ENCODE measurements at places on chromosomes 3 and 15.

DNA sequence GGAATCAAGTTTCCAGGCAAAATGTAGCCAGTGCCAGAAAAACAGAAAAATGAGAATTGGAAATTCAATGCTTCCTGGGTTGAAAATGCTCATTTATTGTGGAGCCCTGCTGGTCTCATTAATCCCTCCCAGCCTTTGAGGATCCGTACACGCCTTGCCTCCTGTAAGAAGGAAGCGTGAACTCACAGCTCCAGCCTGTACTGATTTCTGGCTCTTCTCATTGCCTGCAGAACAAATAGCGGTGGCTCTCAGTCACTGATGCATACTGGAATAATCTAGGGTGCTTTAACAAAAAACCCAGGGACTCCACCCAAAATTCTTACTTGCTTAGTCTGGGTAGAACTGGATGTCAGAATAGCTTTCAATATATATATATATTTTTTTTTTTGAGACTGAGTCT, 29.3 kb upstream of the SLC24A5 start:
- DNase-seq: no peak

DNA sequence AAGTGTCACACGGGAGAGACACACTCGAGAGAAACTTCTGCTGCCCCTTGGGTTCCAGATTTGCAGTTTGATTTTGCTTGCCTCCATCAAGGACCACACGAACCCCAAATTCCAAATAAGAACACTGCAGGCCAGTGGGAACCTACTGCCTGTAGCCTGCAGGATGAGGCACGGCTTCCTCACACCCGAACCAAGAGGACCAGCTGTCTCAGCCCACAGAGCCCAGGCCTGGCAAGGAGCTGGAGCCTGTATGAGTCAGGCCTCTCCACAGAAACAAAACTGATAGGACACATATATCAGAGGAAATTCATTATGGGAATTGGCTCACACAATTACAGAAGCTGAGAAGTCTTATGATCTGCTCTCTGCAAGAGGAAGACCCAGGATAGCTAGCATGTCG, 188.1 kb upstream of the NSMCE3 start:
- DNase-seq: no peak

GRCh38 chr3:100047455-100048141, 66.7 kb downstream of the FILIP1L start:
- DNase-seq: no peak

- DNase-seq: no peak
Observed at GRCh38 chr3:55546866-55547669, 60.0 kb upstream of the WNT5A start.

DNA sequence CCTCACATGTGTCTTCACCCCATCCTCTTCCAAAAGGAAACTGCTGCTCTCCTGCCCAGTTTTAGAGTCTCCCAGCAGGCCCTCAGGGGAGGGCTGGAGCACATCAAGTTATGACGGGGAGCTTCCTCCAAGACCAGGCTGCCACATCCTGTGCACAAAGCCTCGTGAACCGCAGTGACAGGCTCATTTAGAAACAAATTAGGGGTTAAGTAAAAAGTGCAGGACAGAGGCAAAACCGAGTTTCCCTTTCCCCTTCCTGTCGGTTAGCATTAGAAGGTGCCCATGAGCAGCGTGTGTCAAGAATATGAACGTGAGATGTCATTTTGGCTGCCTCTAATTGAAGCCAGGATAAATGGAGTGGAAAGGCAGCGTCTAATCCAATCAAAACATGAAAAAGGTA, 199.7 kb downstream of the ARRDC4 start:
- no peak for DNase-seq

DNA sequence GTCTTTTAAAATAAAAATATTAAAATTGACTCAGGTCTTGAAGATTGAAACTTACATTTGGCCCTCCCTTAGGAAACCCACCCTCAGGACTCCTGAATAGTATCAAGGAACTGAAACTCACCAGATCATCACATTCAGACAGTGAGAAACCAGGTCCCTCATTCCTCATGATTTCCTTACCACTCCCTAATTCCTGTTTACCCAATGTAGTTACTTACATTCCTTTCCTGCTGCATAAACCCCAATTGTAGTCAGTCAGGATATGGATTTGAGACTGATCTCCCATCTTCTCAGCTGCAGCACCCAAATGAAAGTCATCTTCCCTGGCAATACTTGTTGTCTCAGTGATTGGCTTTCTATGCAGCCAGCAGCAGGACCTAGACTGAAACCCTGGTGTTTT, 8.6 kb downstream of the ATP13A4 start:
- DNase-seq: no peak

- DNase-seq: no peak
Observed at GRCh38 chr3:177589041-177589650, 391.9 kb upstream of the TBL1XR1 start.

- no peak for DNase-seq
Observed at GRCh38 chr15:84835661-84836337, 18.6 kb downstream of the ALPK3 start.

GRCh38 chr3:45807133-45807532, 10.8 kb upstream of the SLC6A20 start:
- no peak for DNase-seq

DNA sequence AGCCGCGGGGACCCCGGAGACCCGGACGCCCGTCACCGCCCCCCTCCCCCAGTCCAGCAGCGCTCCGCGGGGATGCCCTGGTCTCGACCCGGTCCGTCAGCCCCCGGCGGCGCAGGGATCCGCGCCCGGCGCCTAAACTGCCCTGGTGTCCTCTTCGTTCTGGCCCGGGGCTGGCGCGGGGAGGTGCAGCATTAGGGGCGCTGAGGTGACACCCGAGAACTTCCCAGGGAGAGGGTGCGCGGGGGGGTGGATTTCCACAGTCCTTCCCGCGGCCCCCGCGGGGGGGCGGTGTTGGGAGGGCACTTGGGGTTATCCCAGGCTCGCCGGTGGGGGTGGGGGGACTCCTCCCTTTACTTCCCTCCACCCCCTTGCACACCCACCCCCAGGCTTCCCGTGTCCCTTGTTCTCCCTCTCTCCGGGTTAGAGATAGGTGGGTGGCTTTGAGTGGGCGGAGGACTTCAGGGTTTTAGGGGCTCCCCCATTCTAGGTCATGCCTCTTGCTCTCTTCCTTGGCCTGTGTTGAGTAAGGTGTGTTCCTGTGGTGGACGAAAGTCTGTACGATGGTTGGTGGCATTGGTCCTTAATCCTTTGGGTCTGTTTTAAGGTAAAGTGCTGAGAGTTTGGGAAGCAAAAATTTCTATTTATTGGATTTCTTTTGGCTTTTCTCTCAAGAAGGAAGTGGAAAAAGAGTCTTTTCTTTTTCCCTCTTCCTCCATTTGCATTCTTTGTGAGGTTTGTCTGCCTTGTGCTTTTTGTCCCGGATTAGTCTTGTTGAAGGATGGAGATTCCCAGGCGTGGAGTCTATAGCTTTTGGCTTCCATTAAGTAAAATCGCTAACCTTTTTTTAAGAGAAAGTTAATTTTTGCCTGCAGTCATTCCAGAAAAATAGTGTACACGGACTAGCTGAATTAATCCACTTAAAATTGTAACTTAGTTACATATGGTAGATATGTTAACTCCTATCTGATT, 811 bp downstream of the SKIL start:
- DNase-seq: peak; percentile 63

- no peak for DNase-seq
Observed at GRCh38 chr3:74858086-74858485, 243.6 kb upstream of the CNTN3 start.

- no peak for DNase-seq
Observed at GRCh38 chr3:184765047-184765729, 46.8 kb upstream of the VPS8 start.

GRCh38 chr3:116464276-116464798, 19.1 kb upstream of the LSAMP start:
- DNase-seq: no peak

- no peak for DNase-seq
Observed at GRCh38 chr3:28056806-28057205, 184.6 kb upstream of the CMC1 start.

GRCh38 chr15:77094397-77095030, 23.6 kb upstream of the TSPAN3 start:
- DNase-seq: no peak

GRCh38 chr3:190088890-190089289, 31.8 kb downstream of the P3H2 start:
- no peak for DNase-seq

- DNase-seq: no peak
Observed at GRCh38 chr15:78321041-78321570, 19.0 kb upstream of the CRABP1 start.

DNA sequence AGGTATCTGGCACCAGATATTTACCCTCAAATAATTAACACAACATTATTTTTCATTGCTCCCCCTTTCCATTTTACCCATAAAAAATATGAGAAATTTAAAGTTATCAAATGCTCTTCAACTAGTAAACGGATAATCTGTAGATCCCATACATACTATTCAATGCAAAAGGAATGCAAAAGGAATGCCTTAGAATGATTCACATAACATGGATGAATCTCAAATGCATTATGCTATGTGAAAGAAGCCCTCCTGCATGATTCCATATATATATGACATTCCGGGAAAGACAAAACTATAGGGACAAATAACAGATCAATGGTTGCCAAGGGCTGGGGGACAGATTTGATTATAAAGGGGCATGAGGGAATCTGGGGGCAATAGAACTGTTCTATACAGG, 195.7 kb downstream of the STT3B start:
- DNase-seq: no peak

DNA sequence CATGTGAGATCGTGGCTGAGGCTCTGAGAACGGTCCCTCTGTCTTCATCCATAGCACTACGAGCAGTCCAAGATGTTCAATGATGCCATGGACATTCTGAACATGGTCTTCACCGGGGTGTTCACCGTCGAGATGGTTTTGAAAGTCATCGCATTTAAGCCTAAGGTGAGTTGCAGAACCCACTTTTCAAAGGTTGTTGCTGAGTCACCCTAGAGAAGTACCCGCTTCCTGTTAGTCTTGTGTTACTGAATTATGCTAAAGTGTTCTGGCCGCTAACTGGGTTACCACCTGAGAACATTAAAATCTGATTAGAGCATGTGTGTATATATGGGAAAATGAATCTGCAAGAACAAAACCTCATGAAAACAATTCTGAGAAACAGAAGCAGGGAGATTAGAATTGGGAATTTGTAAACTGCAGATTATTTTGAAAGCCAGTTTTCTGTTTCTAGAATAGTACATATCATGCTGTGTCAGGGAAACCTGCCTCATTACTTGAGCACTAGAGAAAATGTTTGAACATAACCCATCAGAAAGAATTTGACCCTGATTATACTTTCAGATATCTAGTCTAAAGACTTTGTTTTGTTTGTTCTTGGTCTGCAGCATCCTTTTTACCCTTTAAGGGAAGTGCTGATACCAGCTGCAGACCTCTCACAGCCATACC, 92.6 kb downstream of the CHDH start:
- DNase-seq: no peak

- no peak for DNase-seq
Observed at GRCh38 chr3:8493744-8494143, 7.9 kb upstream of the LMCD1 start.

DNA sequence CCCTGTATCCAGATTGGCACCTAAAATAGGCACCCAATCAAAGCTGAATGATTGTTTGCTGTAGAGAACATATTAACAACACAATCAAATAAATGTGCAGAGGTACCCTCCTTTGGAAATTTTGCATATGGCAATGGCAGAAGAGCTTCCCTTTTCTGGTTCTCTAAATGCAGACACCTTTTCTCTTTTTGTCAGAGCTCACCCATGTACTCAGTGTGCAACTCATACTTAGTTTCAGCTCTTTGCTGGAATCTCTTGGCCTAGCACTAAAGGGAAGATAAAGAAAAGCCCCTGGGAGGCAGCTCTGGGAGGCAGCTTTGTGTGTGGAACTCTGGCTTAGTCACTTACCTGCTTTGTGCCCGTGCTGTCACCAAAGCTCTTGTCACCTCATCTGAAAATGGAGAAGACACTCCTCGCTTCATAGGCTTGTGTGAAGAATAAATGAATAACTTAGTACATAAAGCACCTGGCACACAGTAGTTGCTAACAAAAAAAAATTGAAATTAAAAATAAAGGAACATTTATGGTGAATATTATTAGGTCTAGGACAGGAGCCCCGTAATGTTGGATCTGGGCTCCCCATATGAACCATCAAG, 28.8 kb downstream of the ST6GAL1 start:
- DNase-seq: no peak

DNA sequence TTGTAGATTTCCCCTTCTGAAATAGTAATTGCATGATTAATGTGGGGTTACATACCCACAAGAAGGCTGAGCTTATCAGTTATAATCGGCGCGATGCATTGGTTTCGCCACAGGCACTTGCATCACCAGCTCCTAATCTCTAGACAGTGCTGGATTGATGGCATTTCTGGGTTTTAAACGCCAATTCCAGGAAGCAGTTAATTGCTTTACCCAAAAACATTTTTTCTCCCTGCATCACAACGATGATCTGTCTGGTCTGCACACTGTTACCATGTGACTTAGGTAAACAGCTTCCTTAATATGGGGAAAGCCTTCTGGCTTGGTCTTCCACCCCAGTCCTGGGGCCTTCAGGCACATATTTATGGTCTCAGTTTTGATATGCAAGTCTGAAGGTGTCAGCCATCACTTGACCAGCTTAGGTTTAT, 70.0 kb upstream of the HEG1 start:
- DNase-seq: no peak

- no peak for DNase-seq
Observed at GRCh38 chr3:109336291-109336861, 970 bp downstream of the DPPA4 start.

GRCh38 chr15:75821786-75822345, 21.4 kb upstream of the UBE2Q2 start:
- DNase-seq: no peak

GRCh38 chr3:73999501-73999900, 374.8 kb upstream of the PDZRN3 start:
- no peak for DNase-seq

GRCh38 chr3:52253314-52254304, 8.1 kb downstream of the PPM1M start:
- DNase-seq: peak; percentile 69

GRCh38 chr3:184658223-184658928, 53.5 kb downstream of the MAGEF1 start:
- DNase-seq: no peak

DNA sequence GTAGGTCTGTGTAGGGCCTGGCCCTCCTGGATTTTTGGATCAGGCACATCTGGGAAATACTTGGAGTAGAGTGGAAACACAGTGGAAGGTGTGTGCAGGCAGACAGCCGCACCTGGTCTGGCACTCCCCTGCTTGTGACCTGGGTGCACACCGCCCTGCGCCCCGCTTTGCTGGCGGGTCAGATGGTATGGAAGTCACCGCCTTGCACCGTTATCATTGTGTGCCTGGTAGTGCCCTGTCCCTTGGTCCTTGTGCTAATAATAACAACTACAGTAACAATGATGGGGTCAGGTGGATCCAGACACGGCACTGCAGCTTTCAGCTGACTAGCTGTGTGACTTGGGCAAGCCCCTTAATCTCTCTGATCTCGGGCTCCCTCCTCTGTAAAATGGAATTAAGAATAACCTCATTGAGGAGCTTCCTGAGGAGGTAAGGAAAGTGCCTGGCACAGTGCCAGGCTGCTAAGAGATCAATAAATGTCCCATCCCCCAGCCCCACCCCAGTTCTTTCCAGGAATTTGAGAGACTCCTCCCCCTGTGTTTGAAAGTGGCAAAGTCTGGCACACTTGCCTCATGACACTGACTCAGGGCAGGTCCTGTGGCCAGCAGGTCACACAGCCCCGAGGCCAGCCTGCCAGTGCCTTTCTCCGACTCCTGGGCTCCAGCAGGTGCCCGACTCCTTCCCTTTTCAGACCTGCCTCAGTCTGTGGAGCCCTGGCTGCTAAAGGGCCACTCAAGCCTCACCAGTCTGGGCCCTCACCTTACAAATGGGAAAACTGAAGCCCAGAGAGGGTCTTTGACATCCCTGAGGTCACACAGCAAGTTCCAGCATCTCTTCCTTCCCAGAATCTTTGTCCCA, 9.8 kb downstream of the ISG20 start:
- no peak for DNase-seq

Measured in stimulated activated CD4-positive, alpha-beta T cell treated with anti-CD3 and anti-CD28 coated beads, TNF-alpha, amount 100 ng/mL, for 1 hour (primary cell).